M059J (cell line): ENCODE measurements at places on chromosomes 3 and 15. TPM values are rescaled to one million over a fixed set of nuclear protein-coding genes. Genes with fewer than 3 reads are reported as not detected.

Gene GRM2
- not detected in 2 replicates for total RNA-seq

Gene ANKRD63
- not detected in 2 replicates for total RNA-seq

Gene TEX9
- 3.0 and 4.3 TPM in 2 replicates for total RNA-seq

Gene MINAR1
- total RNA-seq, result 0.84 and 2.5 TPM in 2 replicates

Gene TRIM42
- not detected in 2 replicates for total RNA-seq

Gene GNAT1
- not detected in 2 replicates for total RNA-seq

Gene CALML4
- total RNA-seq, result 1.5 and 1.8 TPM in 2 replicates

Gene SAXO2
- total RNA-seq, result 0.42 TPM in 1 of 2 replicates, not detected in the other

Gene LEKR1
- 0.94 and 1.6 TPM in 2 replicates for total RNA-seq

Gene NCKIPSD
- total RNA-seq, result 34.2 and 35.4 TPM in 2 replicates

Gene AP3B2
- 0.12 TPM in 1 of 2 replicates, not detected in the other for total RNA-seq

Gene CADPS
- total RNA-seq, result 0.84 TPM in 1 of 2 replicates, not detected in the other

Gene NEDD4
- total RNA-seq, result 23.0 and 32.6 TPM in 2 replicates

Gene WDR93
- total RNA-seq, result 0.25 TPM in 1 of 2 replicates, not detected in the other

Gene TGM5
- not detected in 2 replicates for total RNA-seq

Gene UBE2E1
- 99.0 and 107 TPM in 2 replicates for total RNA-seq

Gene SCN11A
- total RNA-seq, result not detected in 2 replicates

Gene DNAJA4
- total RNA-seq, result 2.3 TPM in 1 of 2 replicates, not detected in the other

Gene PLA2G4D
- 0.10 and 0.52 TPM in 2 replicates for total RNA-seq

Gene DGKG
- 14.4 and 16.7 TPM in 2 replicates for total RNA-seq

Gene STARD9
- total RNA-seq, result 1.4 and 2.7 TPM in 2 replicates

Gene TMC3
- total RNA-seq, result not detected in 2 replicates

Gene NCEH1
- total RNA-seq, result 78.4 and 110 TPM in 2 replicates

Gene NUP210
- 3.5 and 8.5 TPM in 2 replicates for total RNA-seq

Gene BDH1
- total RNA-seq, result 12.4 and 24.7 TPM in 2 replicates

Gene SERINC4
- total RNA-seq, result not detected in 2 replicates

Gene KLHL40
- not detected in 2 replicates for total RNA-seq

Gene RPL14
- total RNA-seq, result 237 and 242 TPM in 2 replicates

Gene SLC2A2
- 0.12 and 0.32 TPM in 2 replicates for total RNA-seq

Gene SLC28A1
- not detected in 2 replicates for total RNA-seq

Gene ATP8B4
- total RNA-seq, result 0.89 and 2.1 TPM in 2 replicates

Gene PGBD4
- 0.10 and 0.74 TPM in 2 replicates for total RNA-seq

Gene NAALADL2
- total RNA-seq, result 3.1 and 5.1 TPM in 2 replicates

Gene RPL15
- total RNA-seq, result 1,600 and 2,297 TPM in 2 replicates

Gene CAPN3
- 0.34 TPM in 1 of 2 replicates, not detected in the other for total RNA-seq

Gene LIPH
- total RNA-seq, result 1.4 and 1.9 TPM in 2 replicates

Gene CHRM5
- total RNA-seq, result not detected in 2 replicates

Gene ZCWPW2
- total RNA-seq, result 0.59 TPM in 1 of 2 replicates, not detected in the other

Gene TLR9
- total RNA-seq, result not detected in 2 replicates

Gene KCNMB2
- 7.9 and 10.4 TPM in 2 replicates for total RNA-seq

Gene ATP2C1
- total RNA-seq, result 17.2 and 33.9 TPM in 2 replicates

Gene GRM7
- total RNA-seq, result not detected in 2 replicates

Gene CCDC54
- not detected in 2 replicates for total RNA-seq

Gene SIN3A
- total RNA-seq, result 38.5 and 39.7 TPM in 2 replicates

Gene ADAMTS17
- total RNA-seq, result 0.02 TPM in 1 of 2 replicates, not detected in the other

Gene FBXL22
- not detected in 2 replicates for total RNA-seq

Gene SCG5
- 67.9 and 75.2 TPM in 2 replicates for total RNA-seq

Gene GOLGA8R
- total RNA-seq, result 0.86 TPM in 1 of 2 replicates, not detected in the other
